ENCODE measurements at places on chromosomes 7 and 10.

DNA sequence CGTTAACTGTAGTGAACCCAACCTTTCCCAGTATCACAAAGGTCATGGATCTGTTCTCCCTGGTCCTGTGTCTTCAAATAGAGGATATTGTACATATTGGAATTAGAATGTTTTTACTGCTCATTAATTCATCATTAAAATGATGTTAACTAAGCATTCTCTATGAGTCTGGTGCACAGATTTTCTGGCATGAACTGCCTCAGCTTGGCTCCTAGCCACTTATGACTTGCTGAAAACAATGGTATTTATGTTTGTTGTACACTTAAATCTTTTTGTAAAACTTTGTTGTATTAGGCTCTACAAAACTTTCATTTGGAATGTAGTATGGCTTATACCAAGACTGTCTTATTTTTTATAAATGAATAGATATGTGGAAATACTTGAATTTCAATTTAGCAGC, 329.4 kb downstream of the TFEC start:
- no peak for DNase-seq

DNA sequence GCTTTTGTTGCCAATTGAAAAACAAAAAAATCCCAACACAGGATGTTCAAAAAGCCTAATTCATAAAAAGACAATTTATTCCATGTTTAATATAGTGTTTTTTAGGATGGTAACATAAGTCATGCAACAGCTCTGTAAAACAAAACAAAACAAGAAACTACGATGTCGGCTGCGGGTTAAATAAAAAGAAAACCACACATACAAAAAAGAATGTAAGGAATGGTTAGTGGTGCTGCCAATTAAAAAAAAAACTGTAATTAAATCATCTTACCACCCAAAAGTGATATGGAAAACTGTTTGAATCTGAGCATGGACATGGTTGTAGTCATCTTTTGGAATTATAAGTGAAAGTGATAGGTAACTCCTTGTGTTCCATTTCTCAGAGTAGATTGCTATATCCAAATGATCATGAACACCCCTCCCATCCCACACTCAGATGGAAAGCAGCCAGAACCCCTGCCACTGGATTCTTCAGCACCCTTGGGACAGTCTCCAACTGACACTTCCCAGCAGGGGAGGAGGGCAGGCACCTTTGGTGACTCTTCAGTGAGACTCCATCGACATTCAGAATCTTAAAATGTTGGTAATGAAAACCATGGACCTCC, 14.3 kb upstream of the DAGLB start:
- DNase-seq, result no peak

- no peak for DNase-seq
Observed at GRCh38 chr10:103058034-103058433, 135.0 kb downstream of the NT5C2 start.

DNA sequence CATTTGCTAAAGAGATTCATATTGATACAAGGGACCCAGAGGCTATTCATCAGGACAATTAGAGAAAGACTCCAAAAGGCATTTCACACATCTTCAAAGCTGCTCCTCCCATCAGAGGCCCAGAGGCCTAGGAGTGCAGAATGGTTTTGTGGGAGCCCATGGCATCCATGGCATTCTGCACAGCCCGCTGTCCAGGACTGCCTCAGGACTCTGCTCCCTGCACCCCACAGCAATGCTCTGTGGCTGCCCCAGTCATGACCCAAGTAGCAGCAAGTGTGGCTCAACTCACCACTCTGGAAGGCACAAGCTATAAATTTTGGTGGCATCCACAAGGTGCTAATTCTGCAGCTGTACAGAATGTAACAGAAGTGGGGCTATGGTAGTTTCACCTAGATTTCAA, 38.5 kb downstream of the ZNF438 start:
- no peak for DNase-seq

DNA sequence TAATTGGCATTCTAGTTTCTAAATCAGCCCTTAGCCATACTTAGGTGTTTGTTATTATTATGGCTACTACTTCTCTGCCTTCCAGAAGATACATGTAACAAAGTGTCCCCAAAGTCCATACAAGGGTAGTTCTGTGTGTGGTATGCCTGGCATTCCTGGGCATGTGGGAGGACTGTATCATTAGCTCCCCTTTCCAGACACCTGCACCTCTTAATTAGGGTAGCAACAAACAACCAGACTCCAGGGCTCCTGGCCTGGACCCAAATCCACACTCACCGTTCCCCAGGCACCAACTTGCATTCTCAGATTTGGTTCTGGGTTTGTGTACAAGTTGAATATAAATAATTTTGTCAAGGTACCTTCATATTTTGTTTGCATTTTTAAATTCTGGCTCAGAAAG, 15.5 kb upstream of the CALD1 start:
- DNase-seq, result no peak

GRCh38 chr10:73810735-73811465, 498 bp downstream of the NDST2 start:
- DNase-seq, result peak; percentile 71

DNA sequence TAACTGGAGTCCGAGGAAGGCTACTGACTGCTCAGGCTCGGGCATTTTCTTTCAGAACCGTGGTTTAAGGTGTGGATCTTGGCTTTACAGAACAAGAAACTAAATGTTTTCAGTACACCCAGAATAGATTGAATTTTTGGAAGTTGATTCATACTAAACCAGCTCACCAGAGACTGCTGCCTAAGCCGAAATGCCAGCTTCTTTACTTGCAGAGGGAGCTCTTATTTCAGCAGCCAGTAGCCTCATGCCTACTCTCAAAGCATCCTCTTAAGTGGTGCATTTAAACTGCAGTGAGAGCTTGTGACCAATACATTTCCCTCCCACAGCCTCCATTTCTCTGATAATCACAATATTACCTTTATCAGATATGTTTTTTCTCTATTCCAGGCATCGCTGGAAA, 615.1 kb downstream of the SUGCT start:
- DNase-seq, result no peak

DNA sequence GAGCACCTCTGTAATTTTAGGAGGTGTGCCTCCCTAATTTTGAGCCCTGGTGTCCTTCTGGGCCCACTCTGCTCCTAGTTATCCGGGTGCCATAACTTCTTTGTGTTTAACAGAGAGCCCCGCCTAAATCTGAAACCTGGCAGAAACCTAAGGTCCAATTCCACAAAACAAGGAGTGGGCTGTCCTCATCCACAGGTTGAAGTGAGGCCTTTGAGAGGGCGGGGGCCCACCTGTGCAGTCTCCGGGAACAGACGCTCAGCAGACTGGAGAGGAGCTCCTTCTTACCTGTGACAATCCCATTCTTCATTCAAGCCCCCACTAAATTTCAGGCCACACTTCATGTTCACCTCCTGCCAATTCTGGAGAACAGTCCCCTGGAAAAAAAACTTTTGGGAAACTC, 10.9 kb downstream of the TMEM72 start:
- DNase-seq, result no peak

- no peak for DNase-seq
Observed at GRCh38 chr10:77548157-77548556, 89.5 kb downstream of the KCNMA1 start.

GRCh38 chr10:80122110-80122710, 10.3 kb upstream of the PLAC9 start:
- DNase-seq, result no peak

GRCh38 chr7:45196374-45196773, 38.8 kb downstream of the RAMP3 start:
- peak; percentile 26 for DNase-seq

GRCh38 chr7:96100737-96101136, 221.2 kb downstream of the SLC25A13 start:
- DNase-seq, result no peak

DNA sequence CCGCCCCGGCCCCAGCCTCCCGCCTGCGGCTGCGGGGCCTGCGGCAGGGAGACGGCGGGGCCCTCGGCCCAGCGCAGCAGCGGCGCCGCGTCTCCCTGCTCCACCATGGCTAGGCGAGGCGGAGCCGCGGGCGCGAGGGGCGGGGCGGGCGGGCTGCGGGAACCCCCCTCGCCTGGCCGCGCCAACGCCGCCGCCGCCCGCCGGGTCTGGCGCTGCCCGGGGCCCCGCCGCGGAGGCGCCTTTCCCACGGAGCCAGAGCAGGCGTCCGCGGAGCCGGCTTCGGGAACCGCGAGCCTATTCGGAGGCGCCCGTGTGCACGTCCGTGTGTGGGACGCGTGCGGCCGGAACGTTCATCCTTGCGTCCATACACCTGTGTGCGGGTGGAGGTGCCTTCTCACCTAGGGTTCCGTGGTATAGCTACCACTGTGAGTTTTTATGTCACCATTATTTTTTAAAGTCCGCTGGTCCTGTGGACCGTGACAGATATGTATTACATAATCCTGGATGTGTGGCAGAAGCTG, at the start of gene DENND11:
TSS of gene DENND11 (minus strand) at position 120 of the 521 bp plus-strand sequence. CDS start at position 107, 13 bp downstream.
- DNase-seq, result peak; percentile 47

DNA sequence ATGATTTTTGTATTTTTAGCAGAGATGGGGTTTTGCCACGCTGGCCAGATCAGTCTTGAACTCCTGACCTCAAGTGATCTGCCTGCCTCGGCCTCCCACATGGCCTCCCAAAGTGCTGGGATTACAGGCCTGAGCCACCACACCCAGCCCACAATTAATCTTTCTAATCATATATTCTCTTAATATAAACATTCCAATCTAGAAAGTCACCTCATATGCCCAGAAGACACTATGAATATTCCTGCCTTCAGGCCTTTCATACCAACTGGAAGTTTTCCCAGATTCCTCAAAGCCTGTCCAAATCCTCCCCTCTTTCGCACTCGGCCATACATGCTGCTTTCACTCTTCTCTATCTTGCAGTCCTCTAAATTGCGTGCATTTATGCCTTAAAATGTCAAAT, 32.6 kb downstream of the PDZD8 start:
- no peak for DNase-seq

DNA sequence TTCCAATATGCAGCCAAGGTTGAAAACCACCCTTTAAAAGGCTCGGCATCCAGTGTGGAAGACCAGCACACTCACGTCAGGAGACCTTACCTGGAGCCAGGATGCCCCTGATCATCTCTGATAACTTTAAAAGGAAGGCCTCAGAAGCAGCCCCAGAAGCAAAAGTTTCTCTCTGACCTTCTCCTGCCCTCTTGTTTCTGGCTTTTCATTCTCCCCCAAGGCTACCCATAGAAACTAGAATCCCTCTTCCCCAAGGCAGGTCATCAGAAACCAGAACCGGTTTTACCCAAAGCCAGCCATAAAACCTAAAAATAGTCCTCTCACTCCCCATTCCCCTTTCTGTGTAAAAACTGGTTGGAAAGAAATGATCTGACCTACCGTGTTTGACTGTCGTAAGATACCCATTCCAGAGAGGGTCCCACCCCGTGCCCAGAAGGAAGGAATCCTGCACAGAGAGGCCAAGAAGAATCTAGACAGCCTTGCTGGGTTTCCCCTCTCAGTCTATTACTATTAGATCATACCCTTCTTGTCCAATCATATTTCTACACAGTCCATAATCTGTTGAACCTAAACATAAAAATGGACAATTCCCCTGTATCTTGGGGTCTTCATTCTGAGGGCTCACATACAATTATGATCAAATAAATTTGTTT, 17.5 kb upstream of the TSPAN14 start:
- DNase-seq, result no peak

DNA sequence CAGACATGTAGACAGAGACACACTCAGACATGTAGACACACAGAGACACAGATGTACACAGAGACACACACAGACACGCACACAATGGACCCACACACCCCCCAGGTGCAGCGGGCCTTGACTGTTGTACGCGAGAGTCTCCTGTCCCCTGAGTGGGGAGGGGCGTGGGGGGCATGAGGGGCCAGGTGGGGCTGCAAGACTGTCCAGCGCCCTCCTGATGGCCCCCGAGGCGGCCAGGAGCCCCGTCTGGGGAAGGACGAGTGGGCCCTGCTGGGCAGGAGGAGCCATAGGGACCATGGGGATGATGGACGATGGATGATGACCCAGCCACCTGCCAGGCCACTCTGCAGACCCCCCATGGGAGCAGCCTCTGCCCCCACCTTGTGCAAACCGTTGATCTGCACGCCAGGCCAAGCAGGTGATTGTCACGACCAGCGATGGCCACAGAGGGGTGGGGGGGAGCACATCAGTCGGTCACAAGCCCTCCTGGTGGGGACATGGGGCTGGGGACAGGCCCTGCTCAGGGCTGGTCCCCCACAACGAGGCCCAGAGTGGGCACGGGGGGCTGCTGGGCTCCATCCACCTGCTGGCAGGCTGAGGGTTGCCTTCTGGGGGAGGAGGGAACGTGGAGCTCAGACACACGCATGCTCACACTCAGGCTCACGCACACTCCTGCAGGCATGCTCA, 11.6 kb downstream of the VENTX start:
- no peak for DNase-seq

- DNase-seq, result no peak
Observed at GRCh38 chr7:90485734-90486316, 16.4 kb downstream of the PTTG1IP2 start.

DNA sequence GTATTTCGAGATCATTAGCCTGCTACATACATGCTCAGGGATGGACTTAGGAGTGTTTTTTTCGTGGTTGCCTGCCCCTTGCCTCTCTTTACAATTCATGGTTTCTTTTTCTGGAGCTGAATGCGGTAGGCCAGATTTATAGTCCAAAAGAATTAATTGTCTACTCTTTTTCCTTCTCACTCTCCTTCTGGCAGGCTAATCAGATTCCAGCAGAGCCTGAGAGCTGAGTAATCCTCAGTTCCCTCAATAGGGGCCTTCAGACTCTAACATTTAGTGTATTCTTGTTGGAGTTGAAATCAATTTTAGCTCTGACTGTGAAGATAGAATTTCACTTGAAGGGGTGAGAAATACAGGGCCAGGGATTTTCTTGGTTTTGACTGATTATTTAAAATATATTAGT, 16.4 kb downstream of the SORCS3 start:
- DNase-seq, result no peak

DNA sequence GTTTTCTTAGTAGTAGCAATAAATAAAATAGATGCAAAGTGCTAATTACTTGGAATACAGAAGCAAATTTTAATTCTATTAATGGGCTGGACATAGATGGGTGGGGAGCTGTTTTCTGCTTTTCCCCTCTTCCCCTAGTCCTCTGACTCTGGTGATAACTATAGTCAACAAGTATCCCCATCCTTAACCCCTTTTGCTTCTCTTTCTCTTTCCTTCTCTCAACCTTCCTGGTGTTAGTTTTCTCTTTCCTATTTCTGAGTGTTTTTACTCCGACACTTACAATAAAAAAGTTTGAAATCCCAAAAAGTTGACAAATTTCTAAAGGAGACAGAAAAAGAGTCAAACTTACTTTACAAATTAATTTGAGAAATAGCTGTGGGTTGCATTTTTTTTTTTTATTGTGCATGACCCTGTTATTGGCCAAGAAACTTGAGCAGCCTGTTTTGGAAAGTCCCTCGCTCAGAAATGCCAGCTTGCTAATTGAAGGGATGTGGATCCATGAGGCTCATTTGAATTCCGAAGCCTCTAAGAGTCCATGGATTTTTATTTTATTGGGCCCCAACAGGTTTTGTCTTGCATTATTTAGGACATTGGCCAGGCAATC, 2.4 kb downstream of the FAS start:
- DNase-seq, result no peak

DNA sequence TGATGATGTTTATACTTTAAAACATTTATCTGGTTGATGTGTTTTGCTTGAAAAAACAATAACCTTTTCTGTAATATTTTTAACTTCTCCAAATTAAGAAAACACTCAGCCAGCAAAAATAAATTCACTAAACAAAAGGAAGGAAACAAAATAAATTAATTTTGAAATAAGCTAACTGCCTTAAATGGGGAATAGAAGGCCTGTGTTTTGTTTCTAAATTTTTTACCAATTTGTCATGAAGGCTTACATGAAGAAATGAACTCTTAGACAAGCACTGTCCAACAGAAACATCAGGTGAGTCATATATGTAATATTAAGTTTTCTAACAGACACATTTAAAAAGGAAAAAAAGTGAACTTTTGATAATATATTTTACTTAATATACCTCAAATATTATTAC, 68.5 kb downstream of the LRRN3 start:
- no peak for DNase-seq

Measured in activated CD8-positive, alpha-beta T cell treated with anti-CD3 and anti-CD28 coated beads, Interleukin-2, amount 10 ng/mL, durations not matched to agents 7 days and 5 days (primary cell).